ENCODE measurements at places on chromosomes 12 and 14.

DNA sequence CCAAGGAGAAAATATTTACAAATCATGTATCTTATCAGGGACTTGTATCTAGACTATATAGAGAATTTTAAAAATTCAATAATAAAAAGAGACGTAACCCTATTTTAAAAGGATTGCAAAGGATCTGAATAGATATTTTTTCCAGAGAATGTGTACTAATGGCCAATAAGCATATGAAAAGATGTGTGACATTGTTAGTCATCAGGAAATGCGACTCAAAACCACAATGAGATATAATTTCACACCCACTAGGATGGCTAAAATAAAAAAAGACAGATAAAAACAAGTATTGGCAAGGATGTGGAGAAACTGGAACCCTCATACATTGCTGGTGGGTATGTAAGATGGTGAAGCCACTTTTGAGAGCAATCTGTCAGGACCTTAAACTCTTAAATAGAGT lies 141.9 kb upstream of the BMP4 start:
- no peak overlapping the region for H3K4me3 ChIP-seq
- H3K27me3 ChIP-seq, result peaks cover 6% of the 10 kb centered on the region
- no peaks in the 10 kb centered on the region for H3K4me1 ChIP-seq
- H3K27ac ChIP-seq, result no peak overlapping the region
- DNase-seq, result peak; percentile 5
- no peaks in the 10 kb centered on the region for H3K36me3 ChIP-seq

GRCh38 chr14:103007555-103007954 lies 49.8 kb downstream of the CDC42BPB start:
- peaks cover 2% of the 10 kb centered on the region for H3K4me1 ChIP-seq
- no peak for DNase-seq
- no peak overlapping the region for H3K4me3 ChIP-seq
- H3K27me3 ChIP-seq, result no peaks in the 10 kb centered on the region
- peaks cover 3% of the 10 kb centered on the region for H3K36me3 ChIP-seq
- no peak overlapping the region for H3K27ac ChIP-seq

GRCh38 chr12:103769240-103769945 lies 71.6 kb downstream of the NT5DC3 start:
- H3K27ac ChIP-seq, result peak overlapping the region; percentile 49
- peak; percentile 58 for DNase-seq
- H3K27me3 ChIP-seq, result no peaks in the 10 kb centered on the region
- no peak overlapping the region for H3K4me3 ChIP-seq
- peaks cover 8% of the 10 kb centered on the region for H3K4me1 ChIP-seq

DNA sequence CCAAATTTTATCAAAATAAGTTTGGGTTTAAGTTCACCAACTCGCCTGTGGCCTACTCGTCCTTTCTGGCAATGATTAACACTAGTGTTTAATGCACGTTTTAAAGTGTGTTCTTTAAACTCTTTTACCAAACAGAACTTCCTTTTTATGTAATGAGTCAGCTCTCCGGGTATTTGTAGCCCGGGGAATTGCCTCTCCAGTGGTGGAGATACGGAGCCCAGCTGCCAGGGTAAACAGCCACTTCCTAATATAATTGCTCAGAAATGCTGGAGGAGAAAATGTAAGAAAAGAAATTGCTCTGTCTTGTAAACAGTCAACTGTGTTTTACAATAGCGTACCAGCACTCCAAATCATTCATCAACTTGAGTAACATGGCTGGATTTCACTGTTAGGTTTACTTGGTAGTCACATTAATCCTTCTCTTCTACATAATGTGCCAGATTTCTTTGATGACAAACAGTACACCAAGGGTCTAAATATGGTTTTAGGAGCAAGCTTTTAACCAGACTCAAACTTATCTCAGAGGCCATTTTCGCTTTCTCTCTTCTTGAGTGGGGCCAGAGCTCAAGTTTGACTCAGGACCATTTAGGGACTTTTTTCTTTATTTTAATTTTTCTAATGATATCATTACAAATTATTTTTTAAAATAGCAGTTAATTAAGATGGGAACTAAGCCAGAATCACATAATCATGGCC lies 101.2 kb upstream of the SLC38A2 start:
- no peaks in the 10 kb centered on the region for H3K27me3 ChIP-seq
- H3K4me3 ChIP-seq, result no peak overlapping the region
- H3K36me3 ChIP-seq, result no peaks in the 10 kb centered on the region
- H3K27ac ChIP-seq, result peak overlapping the region; percentile 89

GRCh38 chr14:103328941-103329340 lies 5.1 kb upstream of the EIF5 start:
- H3K27me3 ChIP-seq, result no peaks in the 10 kb centered on the region
- H3K4me1 ChIP-seq, result peaks cover 8% of the 10 kb centered on the region
- H3K36me3 ChIP-seq, result no peaks in the 10 kb centered on the region
- no peak for DNase-seq
- H3K27ac ChIP-seq, result no peak overlapping the region
- no peak overlapping the region for H3K4me3 ChIP-seq

DNA sequence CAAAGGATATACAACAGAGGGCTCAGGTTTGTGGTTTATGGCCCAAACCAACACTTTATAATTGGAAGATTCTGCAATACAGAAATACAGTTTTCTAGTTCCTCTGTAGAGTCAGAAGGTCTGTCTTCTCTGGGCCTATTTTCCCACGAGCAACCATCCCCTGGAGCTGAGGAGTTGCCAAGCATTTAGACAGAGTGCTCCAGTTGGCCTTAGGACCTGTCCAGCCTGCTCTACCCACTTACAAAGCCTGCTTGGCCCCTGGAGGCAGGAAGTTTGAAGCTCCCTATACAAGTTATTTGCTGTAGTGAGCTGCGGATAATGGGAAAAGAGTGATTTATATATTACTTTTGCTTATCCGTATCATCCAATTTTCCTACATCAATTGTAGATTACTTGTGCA lies 60.8 kb upstream of the HSPB8 start:
- no peaks in the 10 kb centered on the region for H3K36me3 ChIP-seq
- peaks cover 42% of the 10 kb centered on the region for H3K27me3 ChIP-seq
- no peak overlapping the region for H3K27ac ChIP-seq

- no peaks in the 10 kb centered on the region for H3K36me3 ChIP-seq
- H3K4me3 ChIP-seq, result no peak overlapping the region
- DNase-seq, result no peak
- H3K27me3 ChIP-seq, result no peaks in the 10 kb centered on the region
Measured at GRCh38 chr14:95338436-95338835, 18.7 kb upstream of the CLMN start.

GRCh38 chr14:50816395-50817047 lies 14.4 kb downstream of the NIN start:
- DNase-seq, result peak; percentile 24
- no peak overlapping the region for H3K4me3 ChIP-seq
- H3K27ac ChIP-seq, result peak overlapping the region; percentile 1
- no peaks in the 10 kb centered on the region for H3K36me3 ChIP-seq
